ENCODE measurements at places on chromosomes 2 and 18. TPM values are rescaled to one million over a fixed set of nuclear protein-coding genes. Genes with fewer than 3 reads are reported as not detected.
A peak's percentile ranks its signal among the peaks of the same experiment; 100 is the strongest.

DNA sequence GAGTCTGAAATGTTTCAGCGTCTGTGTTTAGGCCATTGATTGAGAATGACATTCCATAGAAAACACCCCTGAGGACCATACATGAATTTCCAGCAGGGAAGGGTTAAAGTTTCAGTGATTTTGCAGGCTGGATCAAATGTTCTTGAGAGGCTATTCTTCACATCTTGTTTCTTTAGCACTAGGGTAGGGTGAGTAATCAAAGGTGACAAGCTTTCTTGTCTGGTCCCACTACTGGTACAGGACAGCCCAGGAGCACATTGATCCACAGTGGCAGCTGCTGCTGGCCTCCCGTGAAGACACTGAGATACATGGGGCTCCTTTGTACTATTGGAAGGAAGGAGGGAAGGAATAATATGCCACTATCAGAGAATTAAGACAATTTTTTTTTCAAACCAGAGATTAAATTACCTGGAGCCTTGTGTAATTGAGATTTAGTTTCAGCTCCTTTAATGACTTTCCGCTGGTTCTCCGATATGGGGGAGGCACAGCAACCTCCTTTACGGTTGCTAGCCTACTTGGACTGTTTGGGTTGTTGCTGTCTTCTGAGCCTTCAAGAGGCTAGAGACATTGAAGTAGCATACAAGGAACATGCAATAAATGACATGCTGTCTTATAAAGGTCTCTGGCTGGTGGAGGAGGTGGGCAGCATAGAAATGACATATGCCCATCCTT lies 368.9 kb downstream of the SOX11 start:
- no peak for DNase-seq

- no peak for DNase-seq
Observed at GRCh38 chr2:76692908-76693307, 829.3 kb downstream of the LRRTM4 start.

DNA sequence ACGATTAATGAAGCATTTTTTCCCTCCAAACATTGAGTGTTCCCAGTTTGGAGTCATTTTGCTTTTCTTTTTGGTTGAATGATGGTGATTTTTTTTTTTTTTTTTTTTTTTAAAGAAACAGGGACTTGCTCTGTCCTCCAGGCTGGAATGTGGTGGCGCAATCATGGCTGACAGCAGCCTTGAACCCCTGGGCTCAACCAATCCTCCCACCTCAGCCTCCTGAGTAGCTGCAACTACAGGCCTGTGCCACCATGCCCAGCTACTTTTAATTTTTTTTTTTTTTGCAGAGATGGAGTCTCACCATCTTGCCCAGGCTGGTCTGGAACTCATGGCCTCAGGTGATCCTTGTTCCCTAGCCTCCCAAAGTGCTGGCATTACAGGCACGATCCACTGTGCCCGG lies 46.2 kb downstream of the IMPA2 start:
- no peak for DNase-seq

DNA sequence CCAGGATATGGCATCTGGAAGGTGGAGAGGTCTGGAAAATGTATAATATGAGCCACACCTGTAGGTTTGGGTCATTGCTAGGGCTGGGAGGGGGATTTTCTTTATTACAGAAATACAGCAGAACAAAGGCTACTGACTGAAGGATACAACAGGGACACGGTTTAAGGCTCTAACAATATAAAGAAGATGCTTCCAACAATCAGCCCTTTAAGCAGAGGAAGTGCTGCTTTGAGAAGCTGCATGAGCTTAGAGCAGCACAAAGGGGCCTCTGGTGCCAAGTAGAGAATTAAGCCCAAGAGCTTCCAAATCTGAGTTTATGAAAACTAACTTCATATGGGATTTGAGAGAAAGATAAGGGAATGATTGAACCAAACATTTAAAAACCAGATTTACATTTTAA lies 174.5 kb upstream of the RMP24 start:
- DNase-seq, result no peak

- no peak for DNase-seq
Observed at GRCh38 chr2:37388074-37388473, 43.6 kb downstream of the QPCT start.

Gene NOL4
- 0.38 TPM for total RNA-seq

DNA sequence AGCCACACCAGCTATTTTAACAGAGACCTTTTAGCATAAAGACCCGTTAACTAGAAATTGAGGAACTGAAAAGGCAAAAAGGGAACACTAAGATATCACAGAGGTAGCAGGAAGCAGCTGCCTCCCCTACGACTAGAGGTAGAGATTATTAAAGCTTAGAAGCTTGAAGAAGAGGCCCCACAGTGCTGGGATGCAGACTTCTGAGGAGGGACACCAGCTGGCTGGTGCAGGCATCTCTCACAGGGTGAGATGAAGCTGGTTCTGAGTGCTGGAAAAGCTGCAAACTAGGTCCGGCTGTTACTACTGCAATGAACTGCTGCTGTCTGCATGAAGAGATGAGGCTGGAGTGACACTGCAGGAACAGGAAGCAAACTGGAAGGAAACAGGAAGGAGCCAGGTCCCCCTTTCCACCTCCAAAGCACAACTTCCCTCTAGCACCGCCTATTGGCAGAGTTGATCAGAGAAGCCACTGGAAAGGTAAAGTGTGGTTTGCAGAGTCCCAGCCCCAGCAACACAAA lies 61.2 kb upstream of the MRPS9 start:
- DNase-seq, result no peak

DNA sequence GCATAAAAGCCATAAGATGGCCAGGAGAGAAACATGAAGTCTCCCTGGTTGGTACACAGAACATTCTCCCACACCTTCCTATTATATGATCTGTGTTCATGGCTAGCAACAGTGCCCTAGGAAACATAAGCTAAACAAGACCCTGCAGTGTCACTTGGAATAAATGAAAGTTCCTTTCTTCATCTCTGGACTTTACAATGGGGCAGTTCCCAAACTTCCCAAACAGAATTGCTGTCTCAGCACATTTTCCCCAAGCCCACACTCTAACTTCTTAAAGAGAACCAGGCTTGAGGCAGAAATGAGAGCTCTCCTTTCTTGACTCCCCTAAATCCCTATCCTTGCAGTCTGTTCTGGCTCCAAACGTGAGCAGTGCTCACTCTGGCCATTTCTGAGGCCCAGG lies 173.2 kb upstream of the CREB1 start:
- no peak for DNase-seq

GRCh38 chr2:61460163-61460562 lies 10.7 kb downstream of the USP34 start:
- no peak for DNase-seq

Gene IL36RN
- total RNA-seq, result not detected

DNA sequence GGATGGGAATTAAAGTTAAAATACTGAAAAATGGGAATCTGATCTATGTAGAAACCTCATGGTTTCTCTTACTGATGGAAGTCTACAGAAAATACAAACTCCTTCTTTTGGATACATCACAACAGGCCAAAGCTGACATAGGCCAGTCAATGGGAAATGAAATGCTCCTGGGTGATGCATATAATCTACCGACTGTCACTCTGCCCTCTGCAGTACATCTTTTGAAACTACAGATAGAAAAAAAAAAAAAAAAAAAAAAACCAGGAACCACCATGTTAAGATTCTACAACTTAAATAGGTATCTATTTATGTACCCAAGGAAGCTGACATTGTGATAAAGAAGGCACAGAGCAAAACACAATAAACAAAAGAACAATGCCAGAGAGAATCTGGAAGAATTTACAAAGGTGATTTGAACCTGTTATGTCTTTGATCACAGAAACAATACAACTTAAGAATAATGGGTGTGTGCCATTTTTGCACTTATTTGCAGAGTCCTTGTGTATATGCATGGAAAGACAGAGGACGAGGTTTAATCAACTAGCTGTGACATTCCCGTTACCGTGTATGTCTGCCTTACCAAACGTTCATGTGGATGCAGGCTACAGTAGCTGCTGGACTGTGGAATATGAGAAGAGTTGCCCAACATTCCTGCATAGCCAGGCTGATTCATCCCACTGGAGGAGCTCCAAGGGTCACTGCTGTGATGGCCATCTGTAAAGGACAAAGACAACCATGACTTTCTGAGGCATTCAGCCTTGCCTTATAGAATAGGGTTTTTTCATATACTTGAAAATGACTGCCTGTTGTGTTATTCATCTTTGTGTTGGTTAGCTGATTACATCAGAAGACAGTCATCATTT lies 312.7 kb downstream of the TCF4 start:
- DNase-seq, result no peak

DNA sequence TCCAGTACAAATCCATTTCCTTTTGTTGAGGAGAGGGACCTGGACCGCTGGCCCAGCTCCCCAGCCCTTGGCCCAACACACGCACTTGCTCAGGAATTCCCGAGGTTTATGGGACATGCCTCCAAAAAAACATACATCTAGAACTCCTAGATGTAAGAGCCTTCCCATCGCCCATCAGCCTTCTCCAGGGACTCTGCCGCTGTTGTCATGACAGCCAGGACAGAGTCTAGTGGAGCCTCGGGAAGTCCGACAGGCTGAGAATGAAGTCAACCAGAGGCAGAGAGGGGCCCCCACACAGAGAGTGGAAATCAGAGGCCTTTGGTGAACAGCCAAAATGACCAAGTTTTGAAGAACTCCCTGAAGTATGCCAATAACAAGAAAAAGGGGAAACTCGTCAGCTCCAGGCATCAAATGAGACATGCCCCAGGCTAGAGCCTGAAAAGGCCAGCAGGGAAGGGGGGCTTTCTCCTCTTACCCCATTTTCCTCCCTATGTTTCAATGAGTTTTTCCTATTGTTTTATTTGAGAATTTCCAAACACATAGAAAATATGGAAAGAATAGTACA lies 43.2 kb upstream of the CAB39 start:
- DNase-seq, result peak; percentile 52

Gene ICOS
- total RNA-seq, result not detected

DNA sequence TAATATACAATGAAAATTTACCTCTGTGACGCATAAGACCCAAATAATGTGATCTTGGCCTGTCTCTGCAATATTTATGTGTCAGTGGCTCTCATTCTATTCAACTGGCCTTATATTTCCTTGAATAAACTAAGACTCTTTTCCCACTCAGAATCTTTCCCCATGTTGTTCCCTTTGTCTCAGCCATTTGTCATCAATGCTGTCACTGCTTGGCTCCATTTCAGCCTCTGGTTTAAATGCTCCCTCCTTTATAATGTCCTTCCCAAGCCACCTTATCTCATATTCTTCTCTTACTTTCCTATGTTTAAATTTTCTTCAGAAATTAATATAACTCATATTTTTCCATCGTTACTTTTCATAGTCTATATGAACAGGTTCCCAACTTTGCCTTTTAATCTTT lies 158.3 kb upstream of the DTNA start:
- no peak for DNase-seq

Gene APLF
- 6.3 TPM for total RNA-seq

DNA sequence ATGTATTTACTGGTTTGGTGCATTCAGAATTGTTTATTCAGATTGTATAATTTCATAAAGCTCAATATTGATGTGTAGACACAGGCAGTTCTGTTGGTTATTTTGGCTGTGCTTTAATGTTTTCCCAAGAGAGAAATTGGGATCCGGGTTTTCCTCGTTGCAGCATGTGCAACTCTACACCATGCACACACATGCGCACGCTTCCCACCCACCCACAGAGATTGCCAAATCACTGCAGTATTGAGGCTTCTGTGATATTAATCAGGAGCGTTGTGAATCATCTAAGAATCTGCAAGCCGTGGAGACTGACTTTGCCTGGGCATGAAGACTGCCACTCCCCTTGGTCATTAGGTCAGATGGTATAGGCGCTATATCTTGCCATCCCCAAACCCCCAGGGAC lies 571.5 kb downstream of the SLC4A3 start:
- DNase-seq, result no peak

- no peak for DNase-seq
Observed at GRCh38 chr2:45264227-45265225, 255.3 kb upstream of the SIX2 start.

Gene POTEJ
- total RNA-seq, result not detected

GRCh38 chr2:220533485-220533884 lies 906.1 kb downstream of the SLC4A3 start:
- DNase-seq, result no peak

DNA sequence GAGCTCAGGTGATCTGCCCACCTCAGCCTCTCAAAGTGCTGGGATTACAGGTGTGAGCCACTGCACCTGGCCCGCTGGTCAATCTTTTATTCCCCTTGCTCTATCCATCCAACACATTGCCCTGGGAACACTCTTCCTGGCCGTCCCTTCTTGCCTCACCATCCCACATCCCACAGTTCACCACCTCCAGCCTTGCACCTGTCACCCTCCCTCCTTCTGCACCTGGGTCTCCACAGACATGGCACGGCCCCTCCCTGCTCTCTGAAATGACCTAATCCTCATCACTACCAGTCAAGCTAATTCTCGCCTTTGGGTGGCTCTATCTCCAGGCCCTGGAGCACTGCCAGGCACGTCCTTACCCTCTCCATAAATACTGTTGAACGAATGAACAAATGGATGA lies 116.9 kb upstream of the TEX51 start:
- DNase-seq, result peak; percentile 40

DNA sequence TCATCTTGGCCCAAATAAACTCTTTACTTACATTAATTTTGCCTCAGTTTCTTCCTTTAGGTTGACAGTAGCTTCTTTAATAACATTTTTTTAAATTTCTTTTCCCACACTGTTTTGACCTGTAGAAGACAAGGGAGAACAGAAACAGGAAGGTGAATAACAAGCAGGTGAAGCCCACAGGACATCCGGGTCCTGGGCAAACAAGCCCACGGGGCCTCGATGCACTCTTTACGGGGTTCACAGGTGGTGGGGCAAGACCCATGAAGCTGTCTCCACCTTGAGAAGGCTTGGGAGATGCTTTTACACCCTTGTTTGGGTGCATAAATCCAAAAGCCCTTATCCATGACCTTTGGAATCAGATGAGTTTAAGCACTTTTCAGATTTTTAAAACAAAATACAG lies 301.0 kb upstream of the MGAT5 start:
- no peak for DNase-seq

GRCh38 chr2:161245671-161246070 lies 62.6 kb upstream of the PSMD14 start:
- no peak for DNase-seq

GRCh38 chr2:23900133-23900532 lies 26.8 kb downstream of the ATAD2B start:
- DNase-seq, result peak; percentile 37

Gene UCN
- total RNA-seq, result 1.2 TPM

GRCh38 chr2:159913900-159914299 lies 115.9 kb upstream of the CD302 start:
- DNase-seq, result no peak

GRCh38 chr2:25664183-25664964 lies 9.0 kb downstream of the DTNB start:
- peak; percentile 82 for DNase-seq

DNA sequence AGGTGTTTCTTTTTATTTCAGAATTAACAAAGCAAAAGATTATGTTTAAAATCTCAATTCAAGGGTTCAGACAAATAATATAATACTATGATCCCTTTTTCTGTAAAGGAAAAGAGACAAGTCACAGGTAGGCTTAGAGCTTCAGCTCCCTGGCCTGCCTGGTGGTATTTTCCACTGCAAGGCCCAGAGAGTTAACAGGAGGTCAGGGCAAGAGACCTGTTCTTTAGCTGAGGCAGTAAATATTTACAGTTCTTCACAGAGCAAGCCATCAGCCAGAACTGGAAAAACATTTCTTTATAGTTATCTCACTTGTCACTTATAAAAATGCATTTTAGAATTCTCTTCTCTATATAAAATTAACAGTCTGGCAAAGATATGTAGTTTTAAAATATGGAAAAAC lies 70.1 kb downstream of the EPG5 start:
- DNase-seq, result no peak

- DNase-seq, result no peak
Observed at GRCh38 chr18:27931535-27931934, 245.4 kb downstream of the CDH2 start.

All from posterior vena cava (tissue), 2 donors.